Stimulated activated CD8-positive, alpha-beta memory T cell treated with anti-CD3 and anti-CD28 coated beads, Interleukin-15, amount 100 ng/mL, for 48 hours (primary cell): ENCODE measurements at places on chromosomes 1 and 21.

GRCh38 chr1:189693140-189693539 lies 784.5 kb downstream of the BRINP3 start:
- no peak for DNase-seq

- no peak for DNase-seq
These were observed 42.4 kb upstream of the AK4 start for GRCh38 chr1:65105596-65105995.

GRCh38 chr1:236084386-236084730 lies 19.5 kb upstream of the NID1 start:
- no peak for DNase-seq

DNA sequence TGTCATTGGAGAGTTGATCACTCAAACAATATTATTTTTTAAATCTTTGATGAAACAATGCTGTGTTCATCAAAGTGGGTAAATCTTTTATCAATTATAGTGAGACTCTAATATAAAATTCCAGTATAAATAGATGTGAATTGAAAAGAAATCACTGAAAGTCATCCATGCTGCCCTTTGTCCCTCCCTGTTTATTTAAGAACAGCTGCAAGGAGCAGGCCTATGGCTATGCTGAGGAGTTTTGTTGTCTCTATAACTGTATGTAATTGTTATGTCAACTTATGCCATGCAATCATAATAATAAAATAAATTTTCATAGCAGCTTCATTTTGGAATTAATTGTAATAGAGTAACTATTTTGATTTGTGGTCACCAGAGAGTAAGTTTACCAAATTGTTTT lies 1272.4 kb upstream of the ADGRL4 start:
- no peak for DNase-seq

GRCh38 chr1:13505020-13505419 lies 8.8 kb downstream of the LRRC38 start:
- DNase-seq, result no peak

GRCh38 chr1:45659222-45659621 lies 27.1 kb downstream of the GPBP1L1 start:
- no peak for DNase-seq

DNA sequence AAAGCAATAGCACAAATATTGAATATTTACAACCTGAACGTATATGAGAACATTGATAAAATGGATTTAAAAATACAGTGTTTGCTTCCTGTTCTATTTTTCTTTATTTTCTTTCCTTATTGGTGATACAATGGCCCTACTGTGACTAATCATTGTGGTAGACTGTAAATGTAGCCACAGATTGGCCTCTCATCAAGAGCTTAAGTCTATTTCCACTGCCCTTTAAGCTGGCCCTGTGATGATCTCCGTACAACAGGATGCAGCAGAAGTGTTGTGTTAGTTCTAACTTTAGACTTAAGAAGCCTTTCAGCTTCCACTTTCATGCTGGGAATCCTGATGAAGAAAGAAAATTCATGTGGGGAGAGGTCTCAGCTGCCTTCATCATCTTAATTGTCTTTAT lies 285.6 kb upstream of the B3GALT2 start:
- no peak for DNase-seq

DNA sequence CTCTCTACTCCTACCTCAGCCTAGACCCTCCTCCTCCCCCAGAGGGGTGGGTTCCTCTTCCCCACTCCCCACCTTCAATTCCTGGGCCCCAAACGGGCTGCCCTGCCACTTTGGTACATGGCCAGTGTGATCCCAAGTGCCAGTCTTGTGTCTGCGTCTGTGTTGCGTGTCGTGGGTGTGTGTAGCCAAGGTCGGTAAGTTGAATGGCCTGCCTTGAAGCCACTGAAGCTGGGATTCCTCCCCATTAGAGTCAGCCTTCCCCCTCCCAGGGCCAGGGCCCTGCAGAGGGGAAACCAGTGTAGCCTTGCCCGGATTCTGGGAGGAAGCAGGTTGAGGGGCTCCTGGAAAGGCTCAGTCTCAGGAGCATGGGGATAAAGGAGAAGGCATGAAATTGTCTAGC lies 21.6 kb upstream of the VPS13D start:
- DNase-seq, result no peak

DNA sequence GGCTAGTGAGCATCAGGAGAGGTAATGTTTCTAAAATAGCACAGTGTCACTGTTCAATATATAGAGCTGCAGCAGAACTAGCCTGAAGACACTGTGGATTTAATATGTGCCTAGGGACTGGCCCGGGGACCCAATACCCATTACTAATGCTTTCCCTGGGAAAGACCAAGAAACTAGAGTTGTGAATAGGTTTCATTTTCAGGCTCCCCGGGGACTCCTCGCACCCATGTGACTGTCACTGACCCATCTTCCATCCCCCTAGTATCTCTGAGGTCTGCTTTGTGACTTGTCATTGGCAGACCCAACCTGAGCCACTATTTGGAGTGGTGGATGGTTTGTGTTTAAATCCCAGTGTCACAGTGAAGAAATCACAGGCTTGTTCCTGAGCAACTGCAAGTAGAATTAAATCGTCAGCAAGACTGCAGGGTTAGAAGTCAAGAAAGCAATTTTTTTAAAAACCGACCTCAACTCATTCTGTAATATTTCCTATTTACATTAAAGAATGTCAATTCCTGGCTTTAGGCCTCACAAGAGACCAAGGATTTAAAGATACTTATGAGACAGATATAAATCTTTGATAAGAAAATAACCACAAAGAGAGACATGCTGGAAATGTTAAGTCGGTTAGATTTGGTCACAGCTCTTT lies 130.0 kb upstream of the TNR start:
- no peak for DNase-seq

DNA sequence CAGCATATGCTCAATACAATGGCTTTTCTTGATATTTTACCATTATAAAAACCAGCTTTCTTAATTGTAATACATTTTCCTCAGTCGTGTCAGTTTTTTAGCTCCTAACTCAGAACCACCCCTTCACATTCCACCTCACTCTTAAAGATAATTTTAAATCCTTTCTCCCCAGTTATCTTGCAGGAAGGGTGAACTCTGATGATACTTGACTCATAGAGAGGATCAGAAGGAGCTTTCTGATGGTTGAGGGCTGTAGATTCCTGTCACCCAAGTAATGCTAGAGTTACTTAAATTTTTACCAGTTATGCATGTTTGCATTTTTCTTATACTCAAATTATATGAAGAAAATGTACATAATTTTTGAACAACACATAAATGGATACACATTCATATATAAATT lies 233.7 kb downstream of the NCAM2 start:
- DNase-seq, result no peak

DNA sequence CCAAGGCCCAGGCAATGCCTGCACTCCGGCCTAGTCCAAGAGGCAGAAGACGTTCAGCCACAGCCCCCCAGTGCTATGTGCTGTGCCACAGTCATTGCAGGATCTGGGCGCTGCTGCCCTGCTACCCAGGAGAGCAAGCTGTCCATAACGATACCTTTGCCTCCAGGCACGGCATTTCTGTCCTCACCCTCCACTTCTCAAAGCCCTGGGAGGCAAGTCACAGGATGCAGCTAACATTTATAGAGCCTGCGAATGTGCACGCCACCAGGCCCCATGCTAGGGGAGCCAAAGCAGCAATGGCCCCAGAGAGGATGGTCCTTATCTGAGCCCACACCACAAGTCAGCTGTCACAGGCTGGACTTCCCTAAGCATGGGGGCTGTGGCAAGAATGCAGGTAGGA lies 13.8 kb downstream of the LRP8 start:
- no peak for DNase-seq

GRCh38 chr1:175320804-175321203 lies 128.2 kb upstream of the KIAA0040 start:
- no peak for DNase-seq

DNA sequence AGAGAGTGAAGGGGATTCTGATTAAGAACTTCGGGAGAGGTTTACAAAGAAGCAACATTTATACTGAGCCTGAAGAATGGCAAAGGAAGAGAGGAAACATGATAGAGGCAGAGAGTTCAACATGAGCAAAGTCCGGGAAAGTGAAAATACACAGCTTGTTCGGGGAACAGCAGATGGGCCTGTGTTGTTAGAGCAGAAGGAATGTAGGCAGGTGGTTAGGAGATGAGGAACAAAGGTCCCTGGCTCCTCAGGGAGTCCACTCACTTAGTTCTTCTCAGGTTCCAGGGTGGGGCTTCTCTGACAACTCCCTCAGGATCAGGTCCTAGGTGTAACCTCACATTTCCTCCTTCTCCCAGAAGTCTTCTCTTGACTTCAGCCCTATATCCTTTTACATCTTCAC lies 5.1 kb upstream of the ZNF326 start:
- DNase-seq, result no peak

- no peak for DNase-seq
These were observed 133.8 kb upstream of the ZBTB40 start for GRCh38 chr1:22317920-22318243.

DNA sequence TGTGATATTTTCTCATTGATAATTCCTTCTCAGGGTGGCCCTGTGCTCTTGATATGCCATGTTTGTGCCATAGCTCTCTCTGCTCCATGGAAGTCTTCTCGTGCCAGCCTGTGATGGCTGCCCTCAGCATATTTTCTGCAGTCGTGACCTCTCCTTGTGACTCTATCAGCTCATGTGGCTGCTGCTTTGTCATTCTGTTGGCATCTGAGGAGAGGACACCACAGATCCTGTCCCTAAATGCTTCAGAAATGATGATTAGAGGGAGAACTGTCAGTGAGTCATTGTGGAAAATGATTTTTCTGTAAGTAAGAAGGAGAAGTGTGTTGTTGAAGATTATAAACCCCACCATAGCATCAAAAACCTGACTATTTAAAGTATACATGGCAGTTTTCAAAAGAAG lies 286.0 kb downstream of the ADGRL2 start:
- DNase-seq, result no peak

DNA sequence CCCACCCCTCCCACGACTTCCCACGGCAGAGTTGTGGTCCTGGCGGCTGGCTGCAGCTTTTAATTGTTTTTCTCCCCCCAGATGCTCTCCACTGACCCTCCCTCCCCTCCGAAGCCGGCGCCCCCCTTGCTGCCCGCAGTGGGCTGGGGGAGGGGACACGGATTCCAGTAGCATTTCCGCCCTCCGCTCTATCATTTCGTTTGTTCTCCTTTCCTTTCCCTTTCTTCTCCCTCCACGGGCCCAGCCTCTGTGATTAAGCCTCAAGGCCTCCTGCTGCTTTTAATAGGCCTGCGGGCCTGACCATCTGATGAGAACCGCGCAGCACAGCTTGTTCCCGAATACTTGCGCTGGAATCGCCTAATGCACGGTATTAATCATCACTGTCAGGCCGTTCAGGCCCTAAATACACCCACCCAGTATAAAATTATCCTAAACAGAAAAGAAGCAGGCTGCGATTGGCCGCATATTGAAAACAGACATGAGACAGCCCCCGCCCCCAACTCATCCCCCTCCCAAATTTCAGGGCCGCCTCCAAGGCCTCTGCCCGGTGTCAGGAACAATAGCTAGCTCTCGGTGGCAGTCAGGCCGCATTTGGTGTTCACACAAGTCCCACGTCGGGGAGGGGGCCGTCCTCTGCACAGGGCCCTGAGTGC lies 102.0 kb upstream of the ARHGEF16 start:
- no peak for DNase-seq

GRCh38 chr1:183063349-183063748 lies 40.1 kb downstream of the LAMC1 start:
- DNase-seq, result no peak

- DNase-seq, result no peak
These were observed 6.3 kb upstream of the PADI1 start for GRCh38 chr1:17198476-17199258.

GRCh38 chr1:199580300-199580699 lies 447.2 kb upstream of the NR5A2 start:
- DNase-seq, result no peak

DNA sequence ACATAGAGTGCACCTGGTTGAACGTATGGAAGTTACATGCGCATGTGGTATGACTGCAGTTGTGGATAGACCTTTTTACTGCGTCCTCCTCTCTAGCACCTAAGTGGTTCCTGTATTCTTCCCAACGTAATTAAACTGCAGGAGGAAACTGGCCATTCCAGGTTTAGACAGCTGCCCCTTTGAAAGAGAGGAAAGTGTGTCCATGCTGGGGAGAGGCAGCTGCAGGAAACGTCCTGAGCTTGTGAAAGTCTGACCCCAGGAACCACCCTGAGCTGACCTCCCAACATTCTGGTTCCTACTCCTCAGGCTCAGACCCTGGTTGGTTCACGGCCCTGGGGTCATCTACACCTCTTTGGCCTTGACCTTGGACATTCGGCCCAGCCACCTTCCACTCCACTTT lies 309.3 kb downstream of the DISC1 start:
- no peak for DNase-seq

DNA sequence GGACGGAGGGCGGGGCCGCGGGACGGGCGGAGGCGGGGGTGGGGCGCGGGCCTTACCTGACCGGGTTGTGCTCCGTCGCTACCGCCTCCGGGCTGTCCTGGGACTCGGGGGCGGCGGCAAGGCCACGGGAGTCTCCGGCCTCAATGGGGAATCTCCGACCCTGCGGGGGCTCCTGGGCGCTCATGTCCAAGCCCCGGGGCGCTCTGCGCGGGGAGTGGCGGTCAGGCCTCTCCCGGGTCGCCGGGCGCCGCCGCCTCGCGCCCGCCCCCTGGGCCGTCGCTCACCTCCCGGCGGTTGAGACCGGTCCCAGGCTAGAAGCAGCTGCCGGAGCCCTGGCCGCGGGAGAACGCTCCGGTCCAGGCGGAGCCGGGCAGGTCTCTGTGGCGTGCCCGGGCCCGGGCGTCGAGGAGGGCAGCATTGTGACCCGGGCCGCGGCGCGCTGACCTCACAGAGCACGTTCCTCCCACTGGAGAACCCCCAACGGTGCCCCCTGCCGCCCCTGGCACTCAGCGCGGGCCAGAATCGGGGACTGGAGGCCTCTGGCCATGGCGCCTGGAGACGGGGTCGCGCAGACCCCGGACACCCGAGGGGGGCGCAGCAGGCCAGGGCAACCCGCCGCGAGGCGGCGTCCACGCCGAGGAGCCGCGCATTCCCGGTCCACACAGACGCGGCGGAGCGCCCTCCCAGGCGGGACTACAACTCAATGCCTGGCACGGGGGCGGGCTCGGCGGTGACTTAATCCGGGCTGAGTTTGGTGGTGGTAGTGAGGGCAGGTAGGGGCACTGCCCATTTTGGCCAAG lies 411 bp downstream of the FAM229A start:
- no peak for DNase-seq

- DNase-seq, result no peak
These were observed 98.7 kb downstream of the DAB1 start for GRCh38 chr1:57325117-57325516.

DNA sequence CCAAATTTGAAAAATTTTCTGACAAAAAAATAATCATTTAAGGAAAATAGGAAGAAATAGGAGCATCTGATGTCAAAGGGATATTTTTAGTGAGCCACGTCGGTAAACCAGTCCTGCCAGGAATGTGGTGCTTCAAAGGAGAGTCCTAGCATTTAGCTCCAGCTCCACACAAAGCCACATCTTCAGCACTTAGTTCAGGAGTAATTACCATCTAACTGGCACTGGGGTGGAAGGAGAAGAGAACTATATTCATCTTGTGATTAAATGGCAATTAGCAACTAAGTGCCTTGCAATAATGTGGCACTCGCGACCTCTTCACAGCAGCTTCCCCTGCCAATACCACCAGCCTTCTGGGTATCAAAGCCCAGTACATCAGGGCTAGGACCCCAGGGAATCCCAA lies 409.1 kb downstream of the SETD4 start:
- no peak for DNase-seq
